Stimulated activated CD4-positive, alpha-beta T cell treated with anti-CD3 and anti-CD28 coated beads, Interleukin-1b, Interleukin-23, amount 100 ng/mL, for 24 hours (primary cell): ENCODE measurements at places on chromosomes 5 and 9.

DNA sequence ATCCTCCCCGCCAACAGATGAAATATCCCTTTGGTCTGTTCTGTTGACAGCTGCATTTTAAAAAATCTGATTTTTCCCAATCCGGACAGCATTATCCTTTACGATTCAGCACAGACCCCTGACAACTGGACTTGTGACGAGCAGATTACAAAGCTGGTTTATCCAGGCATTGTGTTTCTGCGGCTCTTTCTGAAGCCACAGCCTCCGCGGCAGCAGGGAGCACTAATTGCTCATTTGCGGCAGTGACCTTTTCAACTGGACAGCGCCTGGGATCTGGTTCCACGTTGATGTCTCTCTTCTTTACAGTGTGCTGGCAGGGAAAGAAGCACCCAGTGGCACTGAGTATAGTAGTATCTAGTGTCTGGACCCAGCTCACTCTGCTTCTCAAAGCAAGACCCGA is 351.2 kb downstream of the ZNF608 start:
- no peak for DNase-seq

- no peak for DNase-seq
Observed at GRCh38 chr5:10091701-10092100, 158.0 kb downstream of the ATPSCKMT start.

- peak; percentile 27 for DNase-seq
Observed at GRCh38 chr9:114611516-114612271, 603 bp downstream of the TMEM268 start.

DNA sequence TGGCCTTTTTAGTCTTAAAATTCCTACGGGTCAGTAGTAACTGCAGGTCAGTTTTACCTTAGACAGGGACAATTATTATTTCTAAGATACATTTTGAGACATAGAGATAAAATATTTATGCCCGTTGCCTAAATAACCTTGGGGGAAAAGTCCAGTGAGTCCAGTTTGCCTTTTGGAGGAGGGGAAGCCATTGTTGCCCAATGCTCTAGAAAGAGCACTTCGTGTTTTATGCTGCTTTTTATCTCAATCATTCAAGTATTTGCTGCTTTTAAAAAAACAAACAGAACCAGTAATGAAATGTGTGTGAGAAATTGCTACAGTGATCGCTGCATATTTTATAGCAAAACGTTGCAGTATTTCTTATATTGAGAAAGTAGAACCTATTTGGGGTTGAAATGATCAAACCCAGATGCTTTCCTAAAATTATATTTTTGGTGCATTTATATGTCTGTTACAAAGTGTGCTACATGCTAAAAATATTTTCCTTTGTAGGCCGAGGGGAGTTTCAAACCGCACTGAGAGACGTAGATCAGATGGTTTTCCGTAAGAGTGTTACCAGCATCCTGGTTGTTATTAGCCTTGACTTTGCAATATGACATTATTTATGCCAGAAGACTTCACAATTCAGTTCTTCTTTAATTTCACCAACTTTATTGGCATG is 266.8 kb downstream of the AOPEP start:
- no peak for DNase-seq

GRCh38 chr5:10756549-10756948 is 4.5 kb downstream of the DAP start:
- DNase-seq: no peak

DNA sequence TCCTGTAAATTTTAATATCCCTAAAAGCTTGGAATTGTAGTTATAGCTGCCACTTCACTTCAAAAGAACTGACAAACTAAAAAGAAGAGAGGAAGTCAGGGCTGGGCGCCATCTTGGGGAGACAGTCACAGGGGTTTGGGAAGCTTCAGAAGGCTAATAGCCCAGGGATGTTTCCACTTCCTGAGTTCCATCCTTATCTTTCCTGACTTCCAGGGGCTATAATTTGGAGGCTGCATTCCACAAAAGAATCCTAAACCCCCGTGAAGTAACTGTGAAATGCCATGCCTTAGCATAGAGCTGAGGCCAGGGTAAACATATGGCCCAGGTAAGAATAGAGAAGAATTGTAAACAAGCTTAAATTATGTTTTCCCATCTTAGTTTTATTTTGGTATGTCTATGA is 75.4 kb upstream of the LPAR1 start:
- DNase-seq: no peak

- no peak for DNase-seq
Observed at GRCh38 chr9:87158765-87159164, 211.5 kb upstream of the GAS1 start.

DNA sequence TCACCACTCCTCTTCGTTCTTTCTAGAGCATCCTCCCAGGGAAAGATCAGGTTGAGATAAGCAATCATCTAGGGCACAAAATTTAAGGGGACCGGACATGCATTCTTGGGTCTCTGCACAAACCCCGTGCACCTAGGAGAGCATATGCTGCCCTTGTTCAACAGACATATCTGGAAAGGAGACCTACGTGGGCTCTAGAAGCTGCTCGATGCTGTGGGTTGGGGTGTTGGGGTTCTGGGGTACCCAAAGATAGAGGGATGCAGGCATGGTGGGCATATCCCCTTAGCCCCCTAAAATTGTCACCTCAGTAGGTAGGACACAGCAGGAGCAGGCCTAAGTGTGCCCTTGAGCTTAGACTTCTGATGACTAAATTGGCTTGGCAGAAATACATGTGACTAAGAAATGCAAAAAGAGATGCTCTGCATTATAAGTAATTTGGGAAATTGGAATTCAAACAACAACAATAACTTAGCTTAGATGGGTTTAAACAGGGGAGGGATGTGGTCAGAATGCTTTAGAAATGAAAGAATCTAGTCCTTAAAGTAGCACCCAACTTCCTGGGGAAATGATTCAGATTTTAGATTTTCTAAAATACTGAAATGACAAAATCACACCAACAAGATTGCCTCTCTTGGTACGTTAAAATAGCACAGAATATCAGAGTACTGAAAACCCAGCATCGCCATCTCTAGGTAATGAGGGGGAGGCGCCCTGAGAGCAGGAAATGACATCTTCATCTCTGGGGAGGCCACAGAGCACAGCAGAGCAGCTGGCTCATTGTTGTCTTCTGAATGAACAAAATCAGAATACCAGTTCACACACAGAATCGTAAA is 172.3 kb downstream of the GNA14 start:
- no peak for DNase-seq

GRCh38 chr5:40452874-40453624 is 226.7 kb upstream of the PTGER4 start:
- no peak for DNase-seq

DNA sequence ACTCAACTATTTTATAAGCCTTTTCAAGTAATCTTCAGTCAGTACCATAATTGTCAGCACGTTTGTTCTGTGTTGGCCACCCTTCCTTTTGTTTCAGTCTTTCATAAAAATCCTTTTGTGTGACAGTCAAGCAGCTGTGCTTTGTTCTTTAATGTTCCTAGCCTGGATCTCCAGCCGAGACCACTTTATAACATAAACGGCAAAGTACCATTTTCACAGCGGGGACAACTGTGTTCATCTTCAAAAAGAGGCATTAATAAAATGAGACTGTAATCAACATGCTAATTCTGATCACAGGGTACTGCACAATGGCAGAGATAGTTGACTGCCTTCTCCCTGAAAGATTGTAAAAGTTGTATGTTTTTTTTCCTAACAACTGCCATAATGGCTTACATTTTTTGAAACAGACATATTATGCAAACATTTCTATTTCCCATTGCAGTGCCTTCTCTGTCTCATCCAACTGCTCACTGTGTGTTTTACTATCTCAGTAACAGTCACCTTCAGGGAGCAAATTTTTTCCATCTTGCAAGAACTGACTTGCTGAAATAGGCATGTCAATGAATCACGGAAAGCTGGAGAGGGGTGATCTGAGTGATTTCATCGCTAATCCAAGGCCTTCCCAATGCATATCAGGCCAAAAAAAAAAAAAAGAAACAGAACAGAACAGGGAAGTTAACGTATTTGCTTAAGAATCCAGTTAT is 828.5 kb upstream of the DMAC1 start:
- no peak for DNase-seq

DNA sequence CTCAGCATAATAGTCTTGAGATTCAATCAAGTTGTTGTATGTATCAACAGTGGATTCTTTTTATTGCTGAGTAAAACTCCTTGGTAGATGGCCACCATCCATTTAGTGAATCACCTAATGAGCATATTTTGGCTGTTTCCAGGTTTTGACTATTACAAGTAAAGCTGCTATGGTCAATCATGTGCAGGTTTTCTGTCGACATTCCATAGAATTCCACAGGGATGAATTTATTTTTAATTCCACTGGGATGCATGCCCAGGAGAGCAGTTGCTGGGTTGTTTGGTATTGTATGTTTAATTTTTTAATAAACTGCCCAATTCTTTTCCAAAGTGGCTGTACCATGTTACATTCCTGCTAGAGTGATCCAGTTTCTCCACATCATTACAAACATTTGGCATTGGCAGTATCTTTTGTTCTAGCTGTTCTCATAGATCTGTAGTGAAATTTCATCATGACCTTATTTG is 10.5 kb upstream of the S1PR3 start:
- no peak for DNase-seq

DNA sequence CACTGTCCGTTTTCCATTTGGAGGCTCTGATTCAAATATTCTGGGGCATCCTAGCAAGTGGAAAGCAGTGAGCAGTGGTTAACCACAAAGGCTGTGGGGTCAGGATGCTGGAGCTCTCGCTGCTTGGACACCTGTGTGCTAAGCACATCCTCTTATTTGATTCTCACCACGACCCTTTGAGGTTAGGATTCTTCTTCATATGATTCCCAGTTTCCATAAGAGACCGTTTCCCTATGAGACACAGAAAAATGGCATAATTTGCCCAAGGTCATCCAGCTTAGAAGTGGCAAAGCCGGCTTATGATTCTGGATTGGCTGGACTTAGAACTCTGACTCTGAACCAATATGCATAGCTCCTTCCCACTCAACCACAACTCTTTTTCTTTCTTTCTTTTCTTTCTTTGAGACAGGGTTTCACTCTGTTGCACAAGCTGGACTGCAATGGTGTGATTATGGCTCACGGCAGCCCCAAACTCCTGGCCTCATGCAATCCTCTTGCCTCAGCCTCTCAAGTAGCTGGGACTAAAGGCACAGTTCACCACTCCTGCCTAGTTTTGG is 207.7 kb downstream of the TTLL11 start:
- no peak for DNase-seq

- DNase-seq: no peak
Observed at GRCh38 chr5:134136221-134136631, 21.7 kb downstream of the TCF7 start.

GRCh38 chr9:68780720-68781119 is 75.7 kb downstream of the PIP5K1B start:
- DNase-seq: no peak

GRCh38 chr9:84238652-84239051 is 101.9 kb downstream of the SLC28A3 start:
- DNase-seq: no peak
